Uterus (tissue), 4 donors: ENCODE measurements at places on chromosomes 6 and 20. TPM values are rescaled to one million over a fixed set of nuclear protein-coding genes. Genes with fewer than 3 reads are reported as not detected.

DNA sequence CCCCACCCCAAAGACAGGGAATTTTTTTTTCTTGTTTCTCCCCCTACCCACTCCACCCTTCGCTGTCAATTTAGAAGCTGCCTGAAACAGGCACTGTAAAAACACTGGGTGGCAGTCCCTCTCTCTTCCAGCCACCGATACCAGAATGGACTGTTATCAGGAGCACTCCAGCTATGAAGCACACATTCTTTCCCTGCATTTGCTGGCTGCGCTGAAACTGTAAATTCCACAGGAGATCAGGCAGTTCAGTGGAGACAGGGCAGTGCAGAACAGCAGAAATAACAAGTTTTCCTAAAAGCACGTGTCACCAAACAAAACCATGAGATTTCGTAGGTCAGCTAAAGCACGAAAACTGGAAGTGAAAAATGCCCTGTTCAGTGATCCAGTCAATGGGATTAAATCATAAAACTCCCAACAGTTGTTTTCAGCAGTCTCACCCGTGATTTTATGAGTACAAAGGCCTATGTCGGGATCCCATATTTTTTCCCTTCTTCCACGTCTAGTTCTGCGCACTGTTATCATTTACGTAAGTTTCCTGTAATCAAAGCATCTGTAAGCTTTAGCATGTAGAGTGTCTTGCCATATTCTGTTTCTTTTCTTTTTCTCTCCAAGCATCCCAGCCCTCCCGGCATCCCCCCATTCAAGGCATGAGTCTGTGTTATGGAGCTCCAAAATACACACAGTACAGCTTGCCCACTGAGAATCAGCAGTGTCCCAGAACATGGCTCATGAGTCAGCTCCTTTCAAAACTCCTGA lies 359.9 kb upstream of the EPHA7 start:
- no peak for DNase-seq

GRCh38 chr20:35601990-35602389 lies 13.6 kb upstream of the SPAG4 start:
- no peak for DNase-seq

- DNase-seq, result no peak
Observed at GRCh38 chr20:21241406-21241805, 61.7 kb upstream of the XRN2 start.

GRCh38 chr6:113412589-113413357 lies 444.4 kb upstream of the MARCKS start:
- DNase-seq, result no peak

DNA sequence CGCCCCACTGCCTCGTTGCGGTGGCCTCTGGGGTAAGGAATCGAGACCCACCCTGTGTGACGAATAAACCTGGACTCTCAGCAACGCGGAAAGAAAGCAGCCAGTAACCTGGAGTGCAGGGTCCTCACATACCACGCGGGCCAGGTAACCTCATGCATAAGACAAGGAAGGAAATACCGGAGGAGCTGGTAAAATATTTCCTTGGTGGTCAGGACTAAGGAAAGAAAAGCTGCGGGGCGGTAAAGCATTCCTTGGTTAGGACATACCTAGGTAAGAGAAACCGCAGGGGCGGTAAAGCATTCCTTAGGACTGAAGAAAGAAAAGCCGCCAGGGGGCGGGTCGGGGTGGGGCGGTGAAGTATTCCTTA lies 80.7 kb downstream of the SYTL3 start:
- DNase-seq, result no peak

UNC93A gene
- not detected for total RNA-seq

- DNase-seq, result no peak
Observed at GRCh38 chr20:43942667-43943285, 28.1 kb downstream of the TOX2 start.

MBOAT1 gene
- 33.5 TPM for total RNA-seq

- DNase-seq, result no peak
Observed at GRCh38 chr6:155936127-155936526, 480.5 kb upstream of the NOX3 start.

GRCh38 chr6:156557911-156558259 lies 219.3 kb upstream of the ARID1B start:
- DNase-seq, result no peak

GRCh38 chr20:18263723-18264122 lies 24.6 kb upstream of the ZNF133 start:
- DNase-seq, result no peak

GRCh38 chr6:56022678-56023077 lies 147.3 kb upstream of the BMP5 start:
- no peak for DNase-seq

DNA sequence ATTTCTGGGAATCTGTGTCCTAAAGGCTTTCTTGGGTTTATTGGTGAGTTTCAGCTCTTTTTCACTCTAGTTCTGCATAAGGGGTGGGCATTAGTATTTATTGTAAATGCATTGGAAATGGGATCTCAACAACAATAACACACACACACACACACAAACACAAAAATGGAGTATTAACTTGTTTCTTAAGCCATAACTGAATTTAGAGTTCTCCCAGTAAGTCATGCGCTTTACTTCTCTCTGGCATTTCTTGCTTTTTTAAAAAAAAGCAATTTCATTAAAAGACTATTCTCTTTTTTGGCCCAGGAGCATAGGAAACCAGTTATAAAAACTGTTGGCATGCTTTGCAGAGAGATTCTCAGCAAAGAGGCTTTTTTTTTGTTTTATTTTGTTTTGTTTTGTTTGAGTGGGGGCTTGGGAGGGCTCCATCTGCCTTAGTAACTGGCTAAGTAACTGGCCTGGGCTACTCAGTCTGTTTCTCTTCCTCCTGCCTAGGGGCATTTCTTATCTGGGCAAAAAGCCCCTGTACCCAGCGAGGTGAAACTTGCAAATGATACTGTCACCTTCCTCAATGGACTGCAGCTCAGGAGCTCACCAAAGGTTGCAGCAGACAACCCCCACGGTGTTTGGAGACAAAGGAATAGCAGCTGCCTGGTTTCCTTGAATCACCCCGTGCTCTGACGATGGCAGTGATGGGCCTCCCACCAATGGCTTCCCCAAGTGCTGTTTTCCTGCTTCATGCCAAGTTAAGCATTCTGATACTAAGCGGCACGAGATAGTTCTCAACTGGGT lies 128.5 kb downstream of the BCAS1 start:
- DNase-seq, result no peak

DNA sequence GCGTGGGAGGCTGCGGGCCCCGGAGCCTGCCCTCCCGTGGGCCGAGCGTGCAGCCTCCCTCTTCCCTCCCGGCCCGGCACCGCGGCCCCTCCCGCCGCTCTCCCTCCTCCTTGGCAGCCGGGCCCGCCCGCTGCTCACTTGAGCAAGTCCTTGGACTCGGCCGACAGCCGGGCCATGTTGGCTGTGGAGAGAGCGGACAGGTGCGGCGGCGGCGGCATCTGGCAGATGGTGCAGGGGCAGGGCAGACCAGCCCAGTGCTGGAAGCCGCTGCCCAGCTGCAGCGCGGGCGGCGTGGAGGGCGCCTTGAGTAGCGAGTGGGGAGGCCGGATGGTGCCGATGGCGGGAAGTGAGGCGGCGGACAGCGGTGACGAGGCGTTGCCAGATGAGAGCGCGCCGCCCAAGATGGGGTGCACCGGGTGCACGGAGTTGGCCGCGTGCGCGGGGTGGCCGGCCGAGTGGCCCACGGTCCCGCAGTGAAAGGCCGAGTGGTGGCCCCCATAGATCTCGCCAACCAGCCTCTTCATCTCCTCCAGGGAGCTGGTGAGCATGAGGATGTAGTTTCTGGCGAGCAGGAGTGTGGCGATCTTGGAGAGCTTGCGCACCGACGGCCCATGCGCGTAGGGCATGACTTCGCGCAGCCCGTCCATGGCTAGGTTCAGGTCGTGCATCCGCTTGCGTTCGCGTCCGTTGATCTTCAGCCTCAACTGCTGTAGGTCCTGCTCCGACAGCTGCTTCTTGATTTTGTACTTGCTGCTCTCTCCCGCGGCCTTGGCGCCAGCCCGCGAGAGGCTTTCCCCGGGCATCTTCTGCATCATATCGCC lies 766 bp downstream of the OLIG3 start:
- no peak for DNase-seq

DNA sequence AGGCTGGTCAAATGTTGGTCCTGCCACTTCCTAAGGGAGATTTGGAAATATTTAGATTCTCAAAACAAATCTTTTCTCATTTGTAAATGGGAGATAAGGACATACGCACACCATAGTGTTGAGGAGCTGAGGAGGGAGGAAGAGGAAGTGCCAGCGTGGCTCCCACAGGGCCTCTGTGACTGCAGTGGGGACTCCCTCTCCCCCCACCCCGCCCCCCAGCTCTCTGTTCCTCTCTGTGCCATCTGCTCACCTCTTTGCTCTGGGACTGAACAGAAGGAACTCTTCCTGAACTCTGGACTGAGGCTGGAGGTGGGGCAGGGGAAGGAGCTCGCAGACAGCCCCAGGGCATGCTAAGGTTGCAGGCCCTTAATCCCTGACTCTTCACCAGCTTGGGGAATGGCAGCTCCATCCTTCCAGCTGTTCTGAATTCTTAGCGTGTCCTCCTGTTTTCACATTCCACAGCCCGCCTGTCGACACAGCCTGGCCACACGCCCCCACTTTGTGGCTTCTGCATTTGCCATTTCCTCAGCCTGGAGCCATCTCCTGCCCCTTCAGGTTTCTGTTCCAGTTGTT lies 11.4 kb downstream of the DDX27 start:
- DNase-seq, result no peak

DNA sequence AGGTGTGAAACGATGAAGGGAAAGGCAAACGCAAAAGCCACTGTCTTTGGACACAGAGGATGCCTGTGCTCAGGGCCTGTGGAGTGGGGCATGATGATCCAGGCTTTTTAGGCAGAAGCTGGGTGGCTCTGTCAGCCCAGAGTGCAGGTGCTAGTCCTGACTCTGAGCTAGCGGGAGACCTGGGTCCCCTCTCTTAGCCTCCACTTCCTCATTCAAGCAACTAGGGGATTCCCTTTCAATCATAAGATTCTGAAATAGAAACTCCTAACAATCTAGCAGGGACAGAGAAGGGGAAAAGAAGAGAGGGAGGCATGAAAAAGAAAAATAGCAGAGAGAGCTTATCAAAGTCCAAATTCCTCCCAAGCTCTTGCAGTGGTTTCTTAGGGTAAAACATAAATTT lies 7.6 kb upstream of the HIVEP2 start:
- no peak for DNase-seq

FOXA2 gene
- not detected for total RNA-seq

GRCh38 chr20:32127347-32127746 lies 17.8 kb downstream of the TM9SF4 start:
- DNase-seq, result no peak

TMEM244 gene
- not detected for total RNA-seq

PTCHD4 gene
- total RNA-seq, result 0.35 TPM

OPRL1 gene
- 0.64 TPM for total RNA-seq

- no peak for DNase-seq
Observed at GRCh38 chr6:42131531-42131930, 10.9 kb downstream of the C6orf132 start.
